ENCODE measurements at places on chromosomes 1 and 21.

- DNase-seq = peak; percentile 96
Observed at GRCh38 chr1:40064797-40065499, 24.4 kb downstream of the CAP1 start.

GRCh38 chr1:31585736-31586365, 9.5 kb downstream of the TINAGL1 start:
- no peak for DNase-seq

DNA sequence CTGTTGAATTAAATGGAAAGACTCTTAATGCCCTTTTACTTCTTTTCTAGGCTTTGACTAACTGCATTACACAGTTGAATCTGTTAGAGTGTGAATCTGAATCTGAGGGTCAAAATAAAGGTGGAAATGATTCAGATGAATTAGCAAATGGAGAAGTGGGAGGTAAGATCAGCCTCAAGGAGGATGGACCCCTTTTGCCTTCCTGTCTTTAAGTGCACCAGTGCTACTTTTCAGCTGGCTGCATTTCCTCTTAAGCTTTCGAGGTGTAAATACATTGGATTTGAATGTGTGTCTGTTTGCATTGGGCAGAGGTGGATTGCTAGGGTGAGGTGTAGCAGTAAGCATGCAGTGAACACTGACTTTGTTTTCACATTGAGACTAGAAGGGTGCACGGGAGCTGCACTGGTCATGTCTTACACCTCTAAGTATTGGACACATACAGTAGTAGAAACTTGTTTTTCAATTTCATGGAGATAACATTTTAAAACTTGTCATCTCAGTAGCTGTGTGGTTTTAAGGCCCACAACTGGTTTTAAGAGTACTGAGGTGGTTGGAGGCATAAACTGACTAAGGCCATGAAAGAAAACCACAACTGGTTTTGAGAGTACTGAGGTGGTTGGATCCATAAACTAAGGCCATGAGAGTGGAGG, 35.4 kb downstream of the MIA3 start:
- peak; percentile 43 for DNase-seq

DNA sequence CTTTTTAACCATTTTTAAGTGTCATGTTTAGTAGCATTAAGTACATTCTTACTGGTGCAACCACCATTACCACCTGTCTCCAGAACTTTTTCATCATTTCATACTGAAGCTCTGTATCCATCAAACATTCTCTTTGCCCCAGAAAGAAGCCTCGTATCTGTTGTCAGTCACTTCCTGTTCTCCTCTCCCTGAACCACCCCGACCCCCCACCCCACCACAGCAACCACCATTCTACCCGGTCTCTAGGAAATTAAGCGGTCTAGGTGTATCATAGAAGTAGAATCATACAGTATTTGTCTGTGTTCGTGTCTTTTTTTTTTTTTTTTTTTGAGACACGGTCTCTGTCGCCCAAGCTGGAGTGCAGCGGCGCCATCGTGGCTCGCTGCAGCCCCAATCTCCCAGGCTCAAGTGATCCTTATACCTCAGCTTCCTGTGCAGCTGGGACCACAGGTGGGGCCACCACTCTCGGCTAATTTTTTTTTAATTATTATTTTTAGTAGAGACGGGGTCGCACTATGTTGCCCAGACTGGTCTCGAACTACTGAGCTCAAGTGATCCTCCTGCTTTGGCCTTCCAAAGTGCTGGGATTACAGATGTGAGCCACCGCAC, 23.7 kb upstream of the EPHA8 start:
- DNase-seq = no peak

DNA sequence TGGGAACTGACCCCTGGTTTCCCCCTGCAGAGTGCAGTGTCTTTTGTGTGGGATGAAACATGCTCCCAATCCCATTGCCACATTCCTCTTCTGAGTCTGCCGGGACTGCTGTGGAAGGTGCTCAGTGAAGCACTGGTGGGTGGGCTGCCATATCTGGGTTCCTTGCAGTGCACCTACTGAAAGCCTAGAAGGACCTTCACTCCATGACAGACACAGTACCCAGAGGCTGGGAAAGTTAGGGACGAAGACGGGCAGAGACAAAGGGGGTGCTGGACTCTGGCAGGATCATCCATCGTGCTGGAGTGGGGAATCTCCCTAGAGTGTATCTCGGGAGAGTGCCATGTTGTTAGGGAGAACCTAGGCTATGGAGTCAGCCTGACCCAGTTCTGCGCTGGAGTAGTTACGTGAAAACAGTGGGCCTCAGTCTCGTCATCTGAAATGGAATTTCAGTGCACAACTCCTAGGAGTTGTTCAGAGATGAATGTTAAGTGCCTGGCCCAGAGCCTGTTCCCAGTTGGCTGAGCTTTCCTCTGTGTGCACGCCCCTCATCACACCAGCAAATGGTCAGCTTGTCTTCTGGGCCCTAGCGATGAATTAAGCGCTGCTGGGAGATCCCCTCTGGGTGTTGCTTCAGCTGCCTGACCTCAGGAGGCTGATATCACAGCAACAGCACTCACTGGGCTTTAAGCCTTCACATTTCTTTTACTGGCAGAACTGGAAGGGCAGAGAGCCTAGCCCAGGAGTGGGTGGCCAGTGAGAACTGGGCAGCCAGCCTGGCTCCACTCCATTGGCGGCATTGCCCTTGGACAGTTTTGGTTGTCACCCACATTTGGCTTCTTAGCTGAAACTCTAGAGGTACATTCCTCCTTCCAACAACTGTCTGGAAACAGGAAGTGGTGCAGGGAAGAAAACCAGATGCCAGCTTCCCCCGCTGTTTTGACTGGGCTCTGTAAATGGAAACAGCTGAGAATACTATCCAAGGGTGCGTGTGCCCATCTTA, 479.8 kb upstream of the VAMP3 start:
- DNase-seq = peak; percentile 33

DNA sequence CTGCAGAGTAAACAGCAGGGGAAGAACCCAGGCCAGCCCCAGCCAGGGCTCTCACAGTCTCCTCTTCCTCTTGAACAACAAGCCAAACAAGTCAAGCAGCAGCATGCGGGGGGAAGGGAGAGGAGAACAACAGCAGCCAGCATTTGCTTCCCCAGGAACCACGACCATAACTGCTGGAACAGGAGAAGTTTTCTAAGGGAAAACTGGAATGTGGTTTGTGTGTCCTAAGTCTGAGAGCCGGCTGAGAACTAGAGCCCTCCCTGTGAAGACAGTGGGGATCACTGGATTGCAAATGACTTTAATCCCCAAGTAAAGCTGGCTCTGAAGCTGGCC, 48.2 kb downstream of the COQ8A start:
- no peak for DNase-seq

All from MV-4-11 (cell line).